Activated T-helper 9 cell treated with anti-CD3 and anti-CD28 coated beads, Interleukin-2, amount 50 U/mL, for 16 hours (primary cell): ENCODE measurements at places on chromosomes 3 and 15.

DNA sequence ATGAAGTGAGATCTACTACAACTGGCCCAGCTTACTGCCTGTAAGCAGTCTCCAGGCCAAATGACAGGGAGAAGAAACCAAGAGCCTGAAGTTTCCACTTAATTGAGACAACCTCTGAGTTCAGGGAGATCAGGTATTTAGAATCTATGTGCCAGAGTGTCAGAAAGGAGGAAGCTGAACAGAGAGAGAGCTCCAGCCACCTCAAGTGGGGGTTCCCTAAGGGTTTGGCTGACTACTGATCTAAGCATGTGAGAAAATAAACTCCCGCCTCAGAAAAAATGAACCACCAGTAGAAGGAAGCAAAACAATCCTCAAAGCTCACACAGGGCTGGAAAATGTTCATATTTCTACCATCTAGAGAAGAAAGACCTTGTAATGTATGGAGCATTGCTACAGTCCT, 25.0 kb downstream of the ADAM10 start:
- DNase-seq = no peak

DNA sequence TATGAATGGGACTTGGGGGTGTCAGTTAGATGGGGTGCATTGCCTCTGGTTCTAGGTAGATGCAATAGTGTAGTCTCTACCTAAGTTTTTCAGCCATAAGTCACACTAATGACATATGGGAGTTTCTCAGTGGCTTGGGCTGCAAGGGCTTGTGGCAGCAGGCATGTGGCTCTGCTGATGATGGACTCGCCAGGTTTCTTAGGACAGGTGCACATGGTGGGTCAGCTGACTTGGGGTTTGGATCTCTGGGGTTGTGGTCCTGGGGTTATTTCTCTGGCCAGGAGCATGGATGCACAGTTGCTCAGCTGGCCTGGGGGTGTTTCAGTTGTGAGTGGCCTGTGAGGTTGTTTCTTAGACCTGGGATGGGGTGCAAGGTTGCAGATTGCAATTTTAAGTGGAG, 120.0 kb upstream of the DCBLD2 start:
- DNase-seq = no peak

DNA sequence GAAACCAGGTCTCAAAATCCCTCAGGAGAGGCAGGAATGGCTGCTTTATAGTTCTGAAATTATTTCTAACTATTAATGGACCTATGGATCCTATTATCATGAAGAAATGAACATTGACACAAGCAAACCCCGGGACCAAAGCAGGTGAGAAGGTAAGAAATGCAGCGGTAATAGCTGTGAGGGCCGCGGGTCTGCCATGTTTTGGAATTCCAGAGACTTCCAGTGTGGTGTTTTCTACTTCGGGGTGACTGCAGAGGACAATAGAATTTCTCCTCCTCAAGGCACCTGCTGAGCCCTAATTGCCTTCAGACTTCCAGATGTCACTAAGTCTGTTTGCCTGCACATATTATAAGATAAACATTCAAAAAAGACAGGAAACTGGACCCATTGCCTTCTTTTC, 437.4 kb downstream of the GABRG3 start:
- no peak for DNase-seq

DNA sequence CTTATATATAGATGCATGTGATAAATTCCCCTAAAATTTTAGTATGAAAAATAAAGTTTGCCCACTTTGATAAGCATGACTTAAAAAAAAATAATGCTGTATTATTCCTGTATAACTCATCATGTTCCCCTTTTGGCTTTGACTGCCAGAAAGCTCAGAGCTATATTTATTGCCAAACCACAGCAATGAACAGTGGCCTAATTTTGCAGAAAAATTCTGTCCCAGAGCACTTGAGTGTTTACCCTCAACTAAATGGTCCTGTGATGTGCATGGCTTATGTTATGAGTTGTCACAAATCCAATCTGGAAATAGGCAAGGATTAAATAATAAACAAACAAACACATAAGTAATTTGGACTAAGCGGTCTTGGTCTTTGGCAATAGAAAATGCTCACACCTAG, 276.7 kb downstream of the SLC9A9 start:
- no peak for DNase-seq

- DNase-seq = no peak
Measured at GRCh38 chr3:137514853-137515252, 249.3 kb upstream of the SOX14 start.

- DNase-seq = no peak
Measured at GRCh38 chr3:33237439-33237838, 18.8 kb upstream of the SUSD5 start.

GRCh38 chr3:9196020-9196419, 53.4 kb downstream of the SRGAP3 start:
- DNase-seq = no peak

- peak; percentile 41 for DNase-seq
Measured at GRCh38 chr15:42056934-42057798, 36.3 kb upstream of the PLA2G4E start.

DNA sequence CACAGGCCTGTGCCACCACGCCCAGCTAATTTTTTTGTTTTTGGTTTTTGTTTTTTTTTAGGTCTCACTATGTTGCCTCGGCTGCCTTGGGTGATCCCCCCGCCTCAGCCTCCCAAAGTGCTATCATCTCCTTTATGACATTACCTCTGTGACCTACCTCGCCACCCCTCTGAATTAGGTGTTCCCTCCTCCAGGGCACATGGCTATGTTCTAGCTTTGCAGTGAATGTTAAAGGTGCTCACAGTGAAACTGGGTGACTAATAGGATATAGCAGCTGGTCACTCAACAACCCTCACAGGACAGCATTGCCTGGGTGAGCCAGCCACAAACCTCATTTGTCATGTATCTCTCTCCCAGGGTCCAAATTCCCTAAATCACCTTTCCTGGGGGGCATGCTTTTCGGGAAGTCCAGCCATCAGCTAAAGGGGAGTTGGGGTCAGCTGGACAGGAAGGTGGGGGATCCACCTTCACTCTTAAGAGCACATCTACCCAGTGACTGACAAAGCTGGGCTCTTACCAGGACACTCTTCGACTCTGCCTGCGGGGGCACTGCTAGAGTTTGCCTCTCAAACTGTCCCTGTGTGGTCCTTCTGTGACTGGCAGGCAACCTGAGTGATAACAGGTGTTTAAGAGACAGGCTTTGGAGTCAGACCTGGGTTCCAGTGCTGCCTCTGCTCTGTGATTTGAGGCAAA, 1.6 kb upstream of the TTLL3 start:
- peak; percentile 27 for DNase-seq

DNA sequence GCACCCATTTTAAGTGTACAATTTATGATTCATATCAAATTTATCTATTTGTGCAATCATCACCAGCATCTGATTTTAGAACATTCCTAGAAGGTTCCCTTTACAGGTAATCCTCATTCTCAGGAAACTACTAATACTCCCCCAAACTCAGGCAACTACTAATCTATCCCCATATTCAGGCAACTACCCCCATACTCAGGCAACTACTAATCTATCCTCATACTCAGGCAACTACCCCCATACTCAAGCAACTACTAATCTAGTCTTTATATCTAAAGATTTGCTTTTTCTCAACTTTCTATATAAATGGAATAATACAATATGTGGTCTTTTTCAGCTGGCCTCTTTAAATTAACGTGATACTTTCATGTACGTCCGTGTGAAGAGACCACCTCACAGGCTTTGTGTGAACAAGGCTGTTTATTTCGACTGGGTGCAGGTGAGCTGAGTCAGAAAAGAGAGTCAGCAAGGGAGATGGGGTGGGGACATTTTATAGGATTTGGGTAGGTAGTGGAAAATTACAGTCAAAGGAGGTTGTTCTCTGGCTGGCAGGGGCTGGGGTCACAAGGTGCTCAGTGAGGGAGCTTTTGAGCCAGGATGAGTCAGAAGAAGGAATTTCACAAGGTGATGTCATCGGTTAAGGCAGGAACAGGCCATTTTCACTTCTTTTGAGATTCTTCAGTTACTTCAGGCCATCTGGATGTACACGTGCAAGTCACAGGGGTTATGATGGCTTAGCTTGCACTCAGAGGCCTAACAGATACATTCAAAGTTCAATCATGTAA, 1444.5 kb upstream of the CADM2 start:
- DNase-seq = no peak

DNA sequence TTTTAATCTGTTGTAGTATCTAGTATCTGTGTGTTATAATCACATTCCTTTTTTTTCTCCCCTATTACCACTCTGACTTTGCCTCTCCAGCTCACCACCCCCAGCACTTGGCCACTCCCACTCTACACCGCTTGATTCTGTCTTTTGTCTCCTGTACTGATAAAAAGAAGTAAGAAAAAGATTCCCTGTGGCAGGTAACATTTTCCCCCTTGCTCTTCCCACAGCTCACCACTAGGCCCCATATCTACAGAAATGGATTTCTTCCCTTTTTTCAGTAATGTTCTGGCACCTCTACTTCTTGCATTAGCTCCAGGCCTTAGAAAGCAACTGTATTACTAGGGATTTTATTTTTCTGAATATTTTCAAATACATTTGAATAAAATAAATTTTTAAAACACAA, 25.6 kb downstream of the KCNH8 start:
- DNase-seq = no peak

- no peak for DNase-seq
Measured at GRCh38 chr3:33186524-33187367, 31.9 kb downstream of the SUSD5 start.

DNA sequence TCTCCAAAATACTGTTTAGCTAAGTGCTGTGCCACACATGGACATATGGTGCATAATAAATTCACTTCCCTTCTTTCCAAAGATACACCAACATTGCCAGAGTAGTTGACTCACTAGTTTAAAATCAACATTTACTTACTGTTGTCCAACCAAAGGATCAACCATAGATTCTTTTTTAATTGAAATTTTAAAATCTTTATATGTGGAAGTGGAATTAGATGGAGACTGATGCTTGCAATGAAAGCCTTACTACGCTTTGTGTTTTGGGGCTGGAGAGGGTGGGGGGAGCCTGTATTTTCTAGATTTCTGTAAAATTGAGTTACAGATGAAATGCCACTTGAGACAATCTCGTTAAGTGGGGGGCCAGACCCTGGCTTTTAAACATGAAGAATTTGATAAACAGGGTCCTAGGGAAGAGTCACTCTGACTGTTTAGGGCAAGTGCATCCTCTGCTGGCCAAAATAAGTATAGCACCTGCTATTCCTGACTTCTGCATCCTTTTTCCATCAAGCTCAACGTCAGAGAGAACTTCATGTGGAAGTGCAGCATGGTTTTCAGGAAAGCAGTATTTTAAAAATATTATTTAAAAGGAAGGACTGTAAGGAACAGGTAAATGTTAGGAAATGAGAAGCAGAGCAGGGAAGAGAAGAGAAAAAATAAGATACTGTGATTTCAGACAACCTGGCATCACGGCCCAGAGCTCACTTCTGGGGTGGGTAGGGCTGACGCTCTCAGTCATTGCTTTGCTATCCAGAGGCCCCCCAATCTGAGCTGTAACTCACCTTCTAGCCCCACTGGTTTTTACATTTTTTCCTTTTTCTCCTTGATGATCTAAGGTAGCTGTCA, 76.7 kb downstream of the BOC start:
- no peak for DNase-seq

- DNase-seq = no peak
Measured at GRCh38 chr15:33152502-33153109, 41.9 kb downstream of the FMN1 start.

- no peak for DNase-seq
Measured at GRCh38 chr3:65326574-65326973, 638.8 kb upstream of the ADAMTS9 start.

DNA sequence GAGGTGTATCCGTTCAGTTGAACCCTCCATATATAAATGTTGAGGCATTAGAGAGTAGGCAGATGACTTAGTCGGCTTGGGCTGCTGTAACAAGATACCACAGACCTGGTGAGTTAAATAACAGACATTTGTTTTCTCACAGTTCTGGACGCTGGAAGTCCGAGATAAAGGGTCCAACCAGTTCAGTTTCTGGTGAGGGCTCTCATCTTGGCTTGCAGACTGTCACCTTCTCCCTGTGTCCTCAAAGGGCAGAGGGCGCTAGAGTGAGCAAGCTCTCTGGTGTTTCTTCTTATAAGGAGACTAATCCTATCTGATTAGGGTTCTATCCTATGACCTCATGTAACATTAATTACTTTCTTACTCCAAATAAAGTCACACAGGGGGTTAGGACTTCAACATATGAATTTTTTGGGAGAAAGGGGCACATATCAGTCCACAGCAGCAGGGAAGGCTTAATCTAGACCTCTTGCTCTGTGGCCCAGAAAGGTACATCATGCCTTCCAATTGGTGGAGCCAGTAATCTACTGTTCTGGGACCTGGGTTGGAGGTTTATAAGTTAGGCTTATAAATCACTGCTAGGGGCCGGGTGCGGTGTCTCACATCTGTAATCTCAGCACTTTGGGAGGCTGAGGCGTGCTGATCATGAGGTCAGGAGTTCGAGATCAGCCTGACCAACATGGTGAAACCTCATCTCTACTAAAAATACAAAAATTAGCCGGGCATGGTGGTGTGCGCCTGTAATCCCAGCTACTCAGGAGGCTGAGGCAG, 26.3 kb upstream of the SLC28A2 start:
- no peak for DNase-seq

DNA sequence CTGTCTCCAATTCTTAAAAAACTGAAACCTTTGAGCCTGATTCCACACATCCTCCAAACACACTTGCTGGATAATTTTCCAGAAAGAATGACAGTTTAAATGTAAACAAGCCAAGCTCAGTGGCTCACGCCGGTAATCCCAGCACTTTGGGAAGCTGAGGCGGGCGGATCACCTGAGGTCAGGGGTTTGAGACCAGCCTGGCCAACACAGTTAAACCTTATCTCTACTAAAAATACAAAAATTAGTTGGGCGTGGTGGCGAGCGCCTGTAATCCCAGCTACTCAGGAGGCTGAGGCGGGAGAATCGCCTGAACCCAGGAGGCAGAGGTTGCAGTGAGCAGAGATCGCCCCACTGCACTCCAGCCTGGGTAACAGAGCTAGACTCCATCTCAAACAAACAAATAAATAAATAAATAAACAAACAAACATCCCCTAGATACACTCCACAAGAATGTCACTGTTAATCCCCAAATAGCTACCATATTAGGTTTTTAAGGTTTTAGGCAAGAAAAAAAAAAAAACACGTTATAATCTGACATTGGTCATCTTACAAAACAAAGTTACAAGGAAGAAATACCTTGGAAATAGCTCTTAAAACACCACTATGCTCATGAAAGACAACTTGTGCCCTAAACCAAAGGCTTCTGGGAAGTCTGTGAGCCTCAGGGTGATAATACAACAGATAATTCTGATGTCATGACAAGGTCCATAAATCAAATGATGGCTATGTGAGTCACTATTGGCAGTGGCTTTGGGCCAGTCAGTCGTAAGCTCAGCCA, 13.2 kb downstream of the TNIK start:
- DNase-seq = no peak

- DNase-seq = no peak
Measured at GRCh38 chr3:190017521-190018288, 103.0 kb downstream of the P3H2 start.

DNA sequence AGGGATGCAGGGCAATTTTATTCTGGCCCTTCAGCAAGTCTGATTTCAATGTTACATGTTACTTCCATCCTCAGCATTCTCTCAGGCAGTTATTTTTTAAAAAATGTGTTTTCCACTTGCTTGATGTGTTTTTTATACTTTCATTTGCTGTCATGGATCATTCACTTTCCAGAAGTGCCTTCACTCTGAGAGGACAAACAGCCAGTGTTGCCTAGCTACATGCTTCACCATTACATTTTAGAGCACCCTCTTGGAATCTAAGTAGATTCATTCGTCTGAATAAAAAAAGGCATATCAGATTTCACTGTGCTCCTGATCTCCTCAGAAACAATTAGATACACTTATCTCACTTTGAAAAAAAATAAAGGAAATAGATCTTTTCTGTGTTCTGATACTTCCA, 93.6 kb upstream of the POU1F1 start:
- DNase-seq = no peak
